Stimulated activated CD4-positive, alpha-beta T cell treated with anti-CD3 and anti-CD28 coated beads, TNF-alpha, amount 100 ng/mL, for 1 hour (primary cell): ENCODE measurements at places on chromosomes 13 and 19.

DNA sequence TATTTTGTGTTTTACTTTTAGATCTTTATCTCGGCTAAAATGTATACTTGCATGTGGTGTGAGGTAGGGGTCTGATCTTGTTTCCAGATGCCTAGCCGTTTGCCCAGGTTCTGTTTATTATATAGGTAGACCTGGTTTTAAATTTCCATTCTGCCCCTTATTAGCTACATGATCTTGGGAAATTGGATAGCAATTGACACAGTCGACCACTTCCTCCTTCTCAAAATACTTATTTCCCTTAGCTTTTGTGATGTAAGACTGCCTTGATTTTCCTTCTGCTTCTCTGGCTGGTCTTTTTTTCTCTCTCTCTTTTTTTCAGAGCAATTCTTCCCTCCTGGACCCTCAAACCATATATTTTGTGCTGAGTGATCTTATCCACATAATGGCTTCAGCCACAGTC is 3.0 kb upstream of the PGLYRP1 start:
- no peak for DNase-seq

DNA sequence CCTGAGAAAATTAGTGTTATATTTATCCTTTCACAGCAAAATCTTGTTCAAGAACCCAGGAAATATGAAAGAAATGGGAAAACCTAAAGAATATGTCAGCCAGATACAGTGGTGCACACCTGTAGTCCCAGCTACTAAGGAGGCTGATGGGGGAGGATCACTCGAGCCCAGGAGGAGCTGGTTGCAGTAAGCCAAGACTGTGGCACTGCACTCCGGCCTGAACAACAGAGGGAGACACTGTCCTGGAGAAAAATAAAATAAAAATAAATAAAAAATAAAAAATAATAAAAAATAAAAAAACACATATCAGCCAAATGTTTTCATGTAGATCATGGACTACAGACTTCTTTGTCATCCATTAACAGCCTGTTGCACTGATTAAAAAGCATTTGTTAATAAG is 244.8 kb upstream of the KLHL1 start:
- DNase-seq: no peak

DNA sequence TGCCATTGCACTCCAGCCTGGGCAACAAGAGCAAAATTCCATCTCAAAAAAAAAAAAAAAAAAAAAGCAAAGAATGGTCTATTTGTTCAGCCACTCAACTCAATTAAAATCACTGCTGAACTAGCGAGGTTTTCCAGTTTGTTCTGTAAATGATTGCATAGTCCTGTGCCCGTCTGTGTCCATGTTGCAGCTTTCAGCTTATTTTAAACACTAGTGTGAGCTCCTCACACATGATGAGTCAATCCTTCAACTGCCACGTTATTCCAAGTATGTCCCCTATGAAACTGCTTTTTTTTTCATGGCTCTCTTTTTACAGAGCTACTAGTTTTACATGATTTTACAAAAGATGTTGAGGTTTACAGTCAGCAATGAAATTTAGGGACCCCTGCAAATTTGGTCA is 12.2 kb downstream of the SUGP2 start:
- DNase-seq: no peak

- DNase-seq: no peak
These were observed 943.0 kb upstream of the PCDH9 start for GRCh38 chr13:68173111-68173510.

DNA sequence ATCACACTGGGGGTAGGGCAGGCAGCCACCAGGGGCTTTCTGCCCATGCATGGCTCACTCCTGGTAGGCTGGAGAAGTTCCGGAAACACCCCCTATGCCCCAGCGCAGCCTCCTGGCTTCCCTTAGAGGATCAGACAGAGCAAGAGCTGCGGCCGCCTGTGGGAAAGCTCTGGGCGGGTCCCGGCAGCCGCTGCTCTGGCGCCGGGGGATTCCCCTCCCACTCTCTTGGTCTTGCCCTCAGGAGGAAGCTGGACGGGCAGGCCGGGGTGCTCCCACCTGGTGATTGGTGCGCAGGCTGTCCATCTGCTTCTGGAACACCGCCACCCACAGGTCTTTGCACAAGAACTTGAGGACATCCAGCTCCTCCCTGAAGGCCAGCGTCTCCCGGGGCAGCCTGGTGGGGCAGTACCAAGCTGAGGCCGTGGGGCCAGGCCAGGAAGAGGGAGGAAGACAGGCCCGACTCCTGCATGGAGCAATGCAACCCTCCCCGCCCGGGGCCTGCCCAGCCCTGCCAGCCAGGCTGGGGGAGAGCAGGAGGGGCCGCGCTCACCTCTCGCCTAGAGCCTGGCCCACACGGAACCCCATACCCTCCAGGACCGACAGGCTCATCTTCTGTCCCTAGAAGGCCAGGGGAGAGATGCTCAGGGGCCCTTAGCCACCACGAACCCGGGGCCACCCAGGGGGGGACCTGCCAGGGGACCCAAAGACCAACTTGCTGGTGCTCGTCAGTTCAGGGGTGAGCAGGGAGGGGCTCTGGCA is 4.0 kb upstream of the NKPD1 start:
- DNase-seq: peak; percentile 30
